ENCODE measurements at places on chromosomes 5 and 9.

DNA sequence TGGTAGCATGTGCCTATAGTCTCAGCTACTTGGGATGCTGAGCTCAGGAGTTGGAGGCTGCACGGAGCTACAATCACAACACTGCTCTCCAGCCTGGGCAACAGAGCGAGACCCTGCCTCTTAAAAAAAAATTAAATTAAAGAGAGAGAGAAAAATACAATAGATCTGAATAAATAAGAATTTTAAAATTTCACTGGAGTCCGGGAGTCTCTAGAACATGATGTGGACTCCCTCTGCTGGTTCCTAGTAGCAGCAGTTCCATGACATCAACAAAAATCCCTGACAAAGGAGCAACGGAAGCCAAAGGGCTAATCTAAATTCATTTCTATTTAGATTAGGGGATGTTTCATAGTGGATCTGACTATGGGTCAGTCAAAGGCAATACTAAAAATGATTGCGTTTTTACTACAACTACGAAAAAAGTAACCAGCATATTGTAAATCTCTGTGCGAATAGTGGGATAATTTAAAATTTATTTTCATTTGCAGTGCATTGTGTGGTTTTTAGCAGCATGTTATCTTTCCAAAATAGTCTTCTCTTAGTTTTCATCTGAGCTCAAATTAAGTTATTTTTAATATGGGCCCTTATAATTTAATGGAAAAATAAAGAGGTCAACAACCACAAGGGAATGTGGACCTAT lies 6.7 kb downstream of the INIP start:
- DNase-seq = no peak

DNA sequence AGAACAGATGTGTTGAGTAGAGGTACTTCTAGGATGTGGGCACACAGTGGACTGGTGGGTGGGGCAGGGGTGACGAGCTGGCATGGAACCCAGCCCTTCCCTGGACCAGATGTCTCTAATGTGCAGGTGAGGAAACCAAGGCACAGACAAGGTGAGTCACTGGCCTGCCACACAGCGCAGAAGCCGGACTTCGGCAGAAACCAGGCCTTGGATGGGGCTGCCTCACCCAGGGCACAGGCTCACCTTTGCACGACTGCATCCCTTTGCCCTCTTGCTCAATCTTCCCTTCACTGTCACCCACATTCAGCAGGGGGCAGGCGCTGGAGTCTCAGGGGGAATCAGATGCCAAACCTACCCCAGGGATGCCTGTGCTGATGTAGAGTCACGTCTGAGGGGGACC lies 65.4 kb upstream of the LMX1B start:
- no peak for DNase-seq

- DNase-seq = no peak
Observed at GRCh38 chr5:140635291-140636257, 2.6 kb upstream of the CD14 start.

GRCh38 chr5:102762095-102762534 lies 7.0 kb downstream of the PAM start:
- no peak for DNase-seq

DNA sequence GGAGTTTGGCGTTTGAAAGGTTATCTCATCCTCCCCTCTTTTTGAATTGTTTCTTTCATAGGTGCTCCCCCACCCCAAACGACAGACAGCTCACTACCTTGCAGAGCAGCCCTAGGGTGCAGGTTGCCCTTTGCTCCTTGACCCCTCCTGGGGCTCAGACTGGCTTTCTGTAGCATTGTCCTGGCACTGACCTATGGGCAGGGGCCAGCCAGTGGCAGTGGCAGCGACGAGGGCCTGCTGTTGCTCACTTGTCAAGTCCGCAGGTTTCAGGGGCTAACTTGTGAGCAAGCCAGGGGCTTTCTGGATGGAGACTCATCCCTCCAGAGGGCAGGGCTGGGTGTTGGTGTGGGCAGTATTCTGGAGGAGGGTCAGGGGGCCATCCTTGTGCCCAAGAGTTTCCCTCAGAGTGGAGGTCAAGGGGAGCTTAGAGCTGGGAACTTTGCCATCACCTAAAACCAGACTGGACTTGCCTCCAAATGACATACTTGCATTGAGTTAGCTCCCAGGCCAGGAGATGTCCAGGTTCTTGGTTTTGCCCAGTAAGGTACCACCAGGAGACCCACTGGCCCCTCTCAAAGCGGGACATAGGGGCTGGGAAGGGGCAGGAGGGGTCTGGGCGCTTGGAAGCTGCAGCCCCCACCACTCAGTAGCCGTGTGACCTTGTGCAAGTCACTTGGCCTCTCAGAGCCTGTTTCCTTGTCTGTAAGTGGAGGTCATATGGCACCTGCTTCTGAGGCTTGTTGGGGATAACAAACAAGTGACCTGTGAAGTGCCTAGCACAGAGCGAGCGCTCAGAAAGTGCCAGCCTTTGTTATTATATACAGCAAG lies 53.5 kb upstream of the CDKN2AIPNL start:
- no peak for DNase-seq

DNA sequence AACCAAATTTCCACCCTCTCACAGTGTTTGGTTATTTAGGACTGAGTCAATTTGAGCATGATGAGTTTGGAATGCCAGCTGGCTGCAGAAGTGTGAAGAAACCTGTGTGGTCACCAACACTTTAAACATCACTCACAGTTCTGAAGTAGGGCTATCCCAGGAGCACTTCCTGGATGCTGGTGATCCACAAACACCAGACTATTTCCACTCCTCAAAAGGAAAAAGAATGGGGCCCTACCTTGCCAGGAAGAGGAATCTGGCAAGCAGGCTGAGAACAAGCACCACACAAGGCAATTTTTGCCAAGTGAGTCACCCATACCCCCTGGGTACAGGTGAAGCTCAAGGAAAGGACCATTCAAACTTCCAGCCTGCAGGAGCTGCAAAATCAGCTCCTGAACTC lies 294.2 kb upstream of the PTGER4 start:
- DNase-seq = no peak

- no peak for DNase-seq
Observed at GRCh38 chr5:169764018-169764378, 126.9 kb downstream of the DOCK2 start.
